Stimulated activated CD4-positive, alpha-beta T cell treated with anti-CD3 and anti-CD28 coated beads, Interleukin-1b, Interleukin-23, amount 100 ng/mL, for 1 hour (primary cell): ENCODE measurements at places on chromosomes 11 and 22.

- no peak for DNase-seq
Observed at GRCh38 chr22:20423906-20424551, 13.6 kb downstream of the SCARF2 start.

DNA sequence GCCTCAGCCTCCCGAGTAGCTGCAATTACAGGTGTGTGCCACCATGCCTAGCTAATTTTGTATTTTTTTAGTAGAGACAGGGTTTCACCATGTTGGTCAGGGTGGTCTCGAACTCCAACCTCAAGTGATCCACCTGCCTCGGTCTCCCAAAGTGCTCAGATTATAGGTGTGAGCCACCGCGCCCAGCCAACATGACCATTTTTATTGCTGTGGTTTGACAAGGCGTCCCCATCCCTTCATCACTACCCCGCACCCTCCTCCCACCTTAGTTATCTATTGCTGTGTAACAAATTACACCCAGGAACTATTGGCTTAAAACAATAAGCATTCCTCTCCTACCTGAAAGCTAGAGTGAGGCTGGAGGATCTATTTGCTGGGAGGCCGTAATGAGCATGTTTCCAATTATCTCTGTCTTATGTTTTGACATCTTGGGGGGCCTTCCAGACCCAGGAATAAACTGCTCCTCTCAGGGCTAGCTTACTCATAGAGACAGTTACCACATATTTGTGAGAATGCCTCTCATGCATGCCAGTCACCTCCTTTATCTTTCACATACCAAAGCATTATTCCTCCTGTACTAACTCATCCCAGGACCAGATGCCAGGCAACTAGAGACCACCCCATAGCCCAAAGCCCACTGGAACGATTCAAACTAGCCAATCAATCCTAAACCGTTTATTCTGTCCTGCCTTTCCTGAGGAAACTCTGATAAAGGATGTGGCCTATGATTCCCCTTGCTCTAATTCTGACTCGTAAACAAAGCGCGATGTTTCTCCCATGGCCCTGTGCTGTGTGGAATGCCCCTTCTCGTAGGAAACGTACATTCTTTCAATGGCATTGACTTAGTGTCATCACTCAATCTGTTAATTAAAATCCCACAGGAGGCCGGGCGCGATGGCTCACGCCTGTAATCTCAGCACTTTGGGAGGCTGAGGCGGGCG, 19.4 kb downstream of the SNU13 start:
- DNase-seq, result no peak

DNA sequence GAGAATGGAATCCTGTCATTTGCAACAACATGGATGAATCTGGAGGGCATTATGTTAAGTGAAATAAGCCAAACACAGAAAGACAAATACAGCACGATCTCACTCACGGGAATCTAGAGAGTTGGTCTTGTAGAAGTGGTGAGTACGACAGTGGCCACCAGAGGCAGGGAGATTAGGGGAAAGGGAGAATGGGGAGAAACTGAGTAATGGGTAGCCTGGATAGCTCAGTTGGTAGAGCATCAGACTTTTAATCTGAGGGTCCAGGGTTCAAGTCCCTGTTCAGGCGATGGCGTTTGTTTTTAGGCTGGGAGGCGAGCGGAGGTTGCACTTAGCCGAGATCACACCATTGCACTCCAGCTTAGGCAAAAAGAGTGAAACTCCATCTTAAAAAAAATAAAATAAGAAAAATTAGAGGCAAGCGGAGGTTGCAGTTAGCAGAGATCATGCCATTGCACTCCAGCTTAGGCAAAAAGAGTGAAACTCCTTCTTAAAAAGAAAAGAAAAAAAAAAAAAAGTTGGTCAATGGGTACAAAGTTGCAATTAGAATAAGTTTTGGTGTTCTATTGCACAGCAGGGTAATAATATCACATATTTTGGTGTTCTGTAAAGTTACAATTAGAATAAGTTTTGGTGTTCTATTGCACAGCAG, 95.7 kb upstream of the UBASH3B start:
- no peak for DNase-seq

GRCh38 chr22:37499027-37499707, 13.0 kb upstream of the MFNG start:
- DNase-seq, result no peak

- no peak for DNase-seq
Observed at GRCh38 chr22:19798891-19799293, 38.3 kb downstream of the TBX1 start.

DNA sequence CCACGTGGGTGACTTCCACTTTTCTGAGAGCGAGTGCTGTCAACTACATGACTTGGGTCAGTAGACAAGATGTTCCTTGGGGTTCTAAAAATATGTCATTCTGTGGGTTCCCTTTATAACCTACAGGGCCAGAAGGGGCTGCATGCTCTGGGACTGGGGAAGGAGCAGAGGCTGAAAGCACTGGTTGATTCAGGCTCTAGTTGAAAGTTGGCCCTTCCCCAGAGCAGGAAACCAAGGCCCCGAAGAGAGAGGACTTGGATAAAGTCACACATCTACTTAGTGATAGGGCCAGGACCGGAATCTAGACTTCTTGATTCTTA, 9.9 kb downstream of the ADAMTS15 start:
- no peak for DNase-seq

GRCh38 chr11:16876053-16876752, 137.8 kb downstream of the C11orf58 start:
- no peak for DNase-seq

- no peak for DNase-seq
Observed at GRCh38 chr11:72604256-72604655, 70.0 kb downstream of the PDE2A start.

DNA sequence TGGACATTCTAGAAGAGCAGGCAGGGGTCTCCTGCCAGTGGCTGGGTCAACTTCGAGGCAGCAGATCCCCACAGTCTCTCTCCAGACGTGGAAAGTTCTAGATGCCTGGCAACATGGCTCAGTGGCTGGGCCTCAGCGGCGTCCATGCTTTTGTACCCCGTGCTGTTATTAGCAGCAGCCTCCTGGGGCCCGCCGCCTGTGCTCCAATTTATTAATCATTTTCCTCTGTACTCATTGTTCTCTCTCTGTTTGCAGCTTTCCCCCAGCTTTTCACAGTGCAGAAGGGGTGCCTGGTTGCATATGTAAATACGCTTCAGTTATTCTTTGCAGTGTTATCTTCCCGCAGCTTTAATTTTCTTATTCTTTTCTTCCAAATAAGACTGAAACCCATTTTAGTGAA, 515.1 kb downstream of the TBC1D22A start:
- no peak for DNase-seq

- DNase-seq, result no peak
Observed at GRCh38 chr22:20970939-20971657, 4.0 kb downstream of the AIFM3 start.

DNA sequence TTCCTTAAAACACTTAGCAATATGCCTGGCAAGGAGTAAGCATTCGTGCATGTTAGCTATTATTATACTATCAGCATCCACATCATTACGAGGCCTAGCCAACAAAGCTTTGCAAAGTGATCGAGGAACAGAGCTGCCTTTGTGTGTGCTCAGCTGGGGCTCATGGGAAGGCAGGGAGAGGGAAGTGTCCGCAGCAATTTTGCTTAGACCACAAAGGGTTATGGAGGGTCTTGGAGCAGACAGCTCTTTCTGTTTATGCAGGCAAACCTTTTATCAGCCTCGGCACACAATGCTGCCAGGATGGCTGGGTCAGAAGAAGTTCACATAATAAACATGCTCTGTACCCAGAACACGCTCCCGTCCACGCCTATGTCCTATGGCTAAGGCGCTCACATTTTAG, 10.9 kb upstream of the DKK3 start:
- DNase-seq, result no peak

DNA sequence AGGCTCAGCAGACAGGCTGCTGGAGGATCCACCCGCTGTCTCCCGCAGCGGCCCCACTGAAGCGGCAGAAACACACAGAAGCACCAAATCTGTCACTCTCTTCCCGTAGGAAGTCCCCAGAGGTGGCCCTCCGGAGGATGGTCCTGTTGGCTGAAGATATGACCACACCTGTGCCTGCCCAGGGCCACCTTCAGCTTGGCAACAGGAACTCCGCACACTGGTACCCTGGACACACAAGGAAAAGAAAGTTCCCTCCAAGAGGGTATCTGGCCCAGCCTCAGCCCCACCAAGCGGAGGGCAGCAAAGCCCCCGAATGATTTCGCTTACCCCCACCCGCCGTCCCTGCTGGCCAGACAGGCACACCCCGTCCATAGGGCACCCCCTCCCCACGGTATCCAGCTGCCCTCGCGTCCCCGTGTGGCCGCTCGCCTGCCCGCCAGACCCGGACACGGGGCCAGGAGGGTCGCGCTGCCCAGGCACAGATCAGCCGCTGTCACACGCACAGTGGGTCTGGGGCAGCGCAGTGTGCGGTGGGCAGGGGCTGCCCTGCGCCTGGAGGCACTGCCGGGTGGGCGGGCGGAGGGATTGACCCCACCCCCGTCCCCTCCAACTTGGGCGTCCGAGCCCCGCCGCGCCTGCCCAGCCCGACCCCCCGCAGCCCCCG, 7.0 kb downstream of the RASSF7 start:
- DNase-seq, result no peak

GRCh38 chr22:31160328-31160978, 471 bp downstream of the RNF185 start:
- no peak for DNase-seq

GRCh38 chr11:12388939-12389670, 11.7 kb downstream of the PARVA start:
- DNase-seq, result no peak
